ENCODE measurements at places on chromosomes 5 and 9.

DNA sequence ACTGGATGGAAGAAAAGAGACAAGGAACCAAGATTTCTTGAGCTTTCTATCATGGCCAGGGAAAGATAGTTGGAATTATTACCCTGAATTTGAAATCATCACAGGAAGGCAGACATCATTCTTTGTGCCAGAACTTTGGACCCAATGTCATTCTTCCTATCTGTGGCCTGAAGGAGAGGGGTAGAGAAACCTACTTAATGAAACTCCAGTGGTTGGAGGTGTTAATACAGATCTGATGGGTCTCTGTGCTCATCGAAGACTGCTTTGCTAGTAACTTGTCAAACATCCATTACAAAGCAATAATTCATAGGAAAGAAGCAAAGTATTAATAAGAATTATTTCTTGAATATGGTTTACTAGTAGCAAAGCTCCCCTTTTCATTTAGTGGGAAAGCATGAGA, 26.9 kb downstream of the PRLR start:
- DNase-seq = no peak

DNA sequence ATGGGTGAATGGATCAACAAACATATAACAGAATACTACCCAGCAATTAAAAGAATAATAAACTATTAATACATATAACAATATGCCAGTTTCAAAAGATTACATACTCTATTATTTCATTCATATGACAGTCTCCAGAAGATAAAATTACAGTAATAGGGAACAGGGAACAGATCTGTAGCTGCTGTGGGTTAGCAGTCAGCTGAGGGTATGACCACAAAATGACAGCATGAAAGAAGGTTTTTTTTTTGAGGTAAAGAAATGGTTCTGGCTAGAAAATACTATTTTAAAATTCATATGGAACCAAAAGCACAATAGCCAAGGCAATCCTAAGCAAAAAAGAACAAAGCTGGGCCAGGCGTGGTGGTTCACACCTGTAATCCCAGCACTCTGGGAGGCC, 73.0 kb upstream of the NR5A1 start:
- DNase-seq = no peak

DNA sequence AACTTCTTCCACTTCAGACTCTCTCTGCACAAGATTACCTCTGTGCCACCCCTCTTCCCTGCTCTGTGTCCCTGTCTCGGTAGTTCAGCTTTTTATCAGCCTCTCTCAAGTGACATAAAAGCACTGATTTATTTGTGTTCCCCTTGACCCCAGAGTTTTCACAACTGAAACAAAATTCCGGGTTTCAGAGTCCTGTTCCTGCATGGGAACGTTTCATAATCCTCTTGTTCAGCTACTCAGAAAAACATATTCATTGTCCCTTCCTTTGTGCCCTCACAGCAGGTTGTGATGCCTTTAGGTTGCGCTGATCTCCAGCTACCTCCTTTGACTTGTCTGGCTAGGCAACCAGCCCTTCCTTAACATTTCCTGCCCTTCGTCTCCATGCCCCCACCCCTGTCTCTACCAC, 13.7 kb upstream of the ITGA1 start:
- no peak for DNase-seq

DNA sequence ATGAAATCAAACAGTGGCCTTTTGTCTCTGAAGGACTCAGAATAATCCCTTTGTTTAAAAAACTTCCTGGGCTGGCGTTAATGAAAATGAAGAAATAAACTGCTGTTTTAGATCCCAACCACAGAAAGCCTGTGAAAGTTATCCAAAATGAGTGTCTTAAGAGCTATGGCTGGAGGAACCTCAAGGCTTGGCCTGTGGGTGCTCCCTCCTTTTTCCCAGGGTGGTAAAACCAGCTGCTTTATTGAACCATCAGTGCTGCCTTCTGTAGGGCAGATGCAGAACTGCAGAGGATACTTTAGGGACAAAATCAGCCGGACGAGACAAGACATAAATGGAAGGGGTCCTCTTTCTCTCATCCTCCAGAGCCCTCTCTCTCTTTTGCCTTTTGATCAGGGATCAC, 100.9 kb downstream of the SMARCA2 start:
- no peak for DNase-seq

DNA sequence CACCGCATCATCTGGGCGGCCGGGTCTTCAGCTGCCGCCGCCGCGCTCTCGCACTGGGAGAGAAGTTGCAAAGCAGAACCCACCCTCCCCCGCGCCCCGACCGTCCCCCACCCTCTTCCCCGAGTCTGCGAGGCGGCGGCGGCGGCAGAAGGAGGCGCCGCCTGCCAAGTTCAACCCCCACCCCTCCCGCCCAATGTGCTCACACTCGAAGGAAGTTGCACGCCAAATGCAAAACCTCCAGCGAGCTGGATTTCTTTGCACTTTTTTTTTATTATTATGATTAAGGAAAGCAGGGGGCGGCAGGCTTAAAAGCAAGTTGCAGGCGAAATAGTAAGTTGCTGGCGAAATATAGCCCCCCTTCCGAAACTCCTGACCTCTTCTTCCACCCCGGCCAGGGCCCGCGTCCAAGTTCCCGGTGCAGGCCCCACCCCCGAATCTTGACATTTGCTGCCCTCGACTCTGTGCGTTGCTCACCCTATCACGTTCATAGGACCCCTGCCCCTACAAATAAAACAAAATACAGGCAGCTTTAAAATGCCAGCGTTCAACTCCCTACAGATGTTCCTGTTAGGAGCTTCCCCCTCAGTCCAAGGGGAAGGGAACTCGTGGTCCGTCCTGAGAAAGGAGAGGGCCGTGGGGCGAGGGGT, 1.1 kb upstream of the NR3C1 start:
- peak; percentile 65 for DNase-seq

- no peak for DNase-seq
Observed at GRCh38 chr9:6927838-6928237, 170.1 kb downstream of the KDM4C start.

GRCh38 chr5:137275083-137275482, 224.0 kb downstream of the SPOCK1 start:
- no peak for DNase-seq

DNA sequence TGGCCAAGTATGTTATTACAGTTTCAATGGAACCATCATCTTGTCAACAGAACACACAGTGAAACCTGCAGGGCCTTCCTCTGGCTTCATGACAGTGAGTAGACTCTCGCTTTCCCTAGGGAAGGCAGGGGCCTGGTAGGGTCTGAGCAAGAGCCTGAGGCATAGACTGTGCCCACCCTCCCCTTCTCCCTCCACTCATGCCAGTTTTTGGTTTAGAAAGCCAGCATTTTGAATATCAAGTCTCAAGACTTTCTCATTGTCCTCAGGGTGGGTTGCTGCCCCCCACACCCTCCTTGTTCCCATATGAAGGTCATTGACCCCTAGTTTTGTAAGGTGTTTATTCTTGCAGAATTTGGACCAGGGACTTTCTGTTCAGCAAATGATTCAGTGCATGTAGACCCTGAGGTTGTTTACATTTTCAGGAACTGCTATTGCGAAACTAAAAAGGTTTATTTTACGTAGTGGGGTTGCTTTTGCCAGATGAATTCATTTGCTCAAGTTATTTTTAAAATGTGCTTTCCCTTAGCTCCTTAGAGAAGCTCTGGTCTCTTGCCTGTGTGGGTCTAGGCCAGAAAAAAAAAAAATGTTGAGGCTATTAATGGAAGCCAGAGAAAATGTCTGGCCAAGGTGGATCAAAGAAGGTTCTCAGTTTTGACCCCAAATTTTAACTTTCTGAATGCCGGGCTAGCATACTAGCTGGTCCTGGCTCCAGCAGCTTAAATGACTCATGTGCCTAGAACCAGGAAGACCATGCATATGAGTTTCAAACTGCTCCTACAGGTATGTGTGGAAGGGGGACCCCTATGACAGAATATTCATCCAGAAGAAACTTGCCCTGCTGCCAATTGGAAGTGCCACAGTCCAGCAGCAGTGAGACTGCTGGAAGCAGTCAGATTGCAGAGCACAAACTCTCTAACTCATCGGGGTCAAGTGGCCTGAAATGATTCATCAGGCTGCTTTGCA, 10.1 kb upstream of the MOB3B start:
- no peak for DNase-seq
